ENCODE measurements at places on chromosomes 3 and 15.

DNA sequence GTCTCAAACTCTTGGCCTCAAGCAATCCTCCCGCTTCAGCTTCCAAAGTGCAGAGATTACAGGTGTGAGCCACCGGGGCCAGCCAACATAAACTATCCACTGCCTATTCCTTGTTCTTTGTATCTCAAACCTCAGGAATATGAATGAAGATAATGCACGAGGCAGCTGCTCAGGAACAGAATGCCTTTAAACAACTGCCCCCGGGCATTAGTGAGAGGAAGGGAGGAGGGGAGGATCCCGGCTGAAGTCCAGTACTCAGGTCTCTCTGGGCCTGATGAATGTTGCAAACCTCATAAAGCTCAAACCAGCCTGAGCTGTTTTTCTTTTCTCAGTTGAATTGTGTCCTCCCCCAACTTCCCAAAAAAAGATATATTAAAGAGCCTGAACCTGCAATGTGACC is 26.9 kb upstream of the MTMR14 start:
- no peak for DNase-seq

DNA sequence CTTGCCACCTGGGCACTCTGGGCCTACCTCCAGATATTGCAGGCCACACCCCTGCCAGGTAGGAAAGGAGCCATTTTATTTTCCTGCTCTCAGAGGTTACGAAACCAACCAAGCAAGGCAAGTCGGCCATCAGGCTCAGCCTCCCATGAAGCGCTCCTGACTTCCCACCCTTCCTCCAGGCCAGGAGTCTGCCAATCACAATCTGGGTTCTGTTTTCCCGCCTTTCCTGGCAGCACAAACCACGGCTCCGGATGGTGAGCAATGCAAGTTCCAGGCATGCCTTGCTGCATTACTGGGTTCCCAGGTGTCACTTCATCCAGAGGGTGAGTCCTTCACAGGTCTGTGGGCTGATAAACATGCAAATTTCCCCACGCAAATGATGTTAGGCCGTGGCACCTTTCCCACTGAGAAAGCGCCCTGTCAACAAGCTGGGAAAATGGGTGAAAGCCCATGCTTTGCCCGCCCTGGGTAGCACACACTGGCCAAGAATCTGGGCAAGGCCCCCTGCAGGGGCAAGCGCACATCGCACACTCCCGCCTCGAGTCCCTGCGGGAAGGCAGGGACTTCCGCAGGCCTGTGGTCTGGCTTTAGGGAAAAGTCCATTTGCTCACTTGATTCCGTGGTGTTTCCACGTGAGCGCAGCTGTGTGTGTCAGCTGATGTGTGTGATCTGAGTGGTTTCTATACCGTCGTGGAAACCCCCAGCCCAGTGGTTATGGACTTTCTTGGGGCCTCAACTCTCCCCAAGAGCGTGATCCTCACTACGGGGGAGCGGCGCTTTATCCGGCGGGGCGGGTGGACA is 61.6 kb upstream of the RYK start:
- DNase-seq: no peak

GRCh38 chr3:128496019-128496601 is 3.1 kb upstream of the GATA2 start:
- no peak for DNase-seq

GRCh38 chr3:176005564-176005963 is 1146.4 kb downstream of the NAALADL2 start:
- DNase-seq: no peak

- no peak for DNase-seq
These were observed 16.5 kb upstream of the MUSTN1 start for GRCh38 chr3:52851348-52851747.

- DNase-seq: no peak
These were observed 24.7 kb downstream of the SLC15A2 start for GRCh38 chr3:121918779-121919483.

GRCh38 chr15:44836094-44836493 is 99.8 kb downstream of the TRIM69 start:
- DNase-seq: no peak

GRCh38 chr3:127307916-127308315 is 20.1 kb upstream of the PRR20G start:
- DNase-seq: no peak
